ENCODE measurements at places on chromosomes 2 and 18. TPM values are rescaled to one million over a fixed set of nuclear protein-coding genes. Genes with fewer than 3 reads are reported as not detected.
A peak's percentile ranks its signal among the peaks of the same experiment; 100 is the strongest.

GRCh38 chr2:55102056-55102812, 52.0 kb upstream of the RTN4 start:
- no peak for DNase-seq

DNA sequence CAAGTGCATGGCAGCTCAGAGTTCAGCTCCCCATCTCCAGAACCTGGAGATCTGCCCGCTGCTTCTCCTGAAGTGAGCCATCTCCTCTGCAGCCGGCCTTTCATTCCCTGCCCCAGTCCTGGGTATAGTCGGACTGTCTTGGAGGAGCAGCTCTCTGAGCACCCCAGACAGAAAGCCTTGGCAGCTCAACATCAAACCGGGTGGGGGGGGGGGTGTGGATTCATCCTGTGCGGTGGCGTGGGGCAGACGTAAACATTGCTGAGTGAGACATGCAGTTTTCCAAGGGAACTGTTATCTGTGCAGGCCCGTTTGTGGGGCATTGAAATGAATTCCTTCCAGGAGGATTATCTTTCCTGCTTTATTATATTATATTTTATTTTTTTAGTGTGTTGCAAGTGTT, 125.9 kb upstream of the MYCN start:
- no peak for DNase-seq

- DNase-seq = peak; percentile 48
These were observed 423 bp upstream of the TTC27 start for GRCh38 chr2:32627441-32627813.

APOB gene
- total RNA-seq = 9.7 TPM

CCL20 gene
- total RNA-seq = not detected

- no peak for DNase-seq
These were observed 350.5 kb downstream of the ARL6IP6 start for GRCh38 chr2:153068915-153069314.

DNA sequence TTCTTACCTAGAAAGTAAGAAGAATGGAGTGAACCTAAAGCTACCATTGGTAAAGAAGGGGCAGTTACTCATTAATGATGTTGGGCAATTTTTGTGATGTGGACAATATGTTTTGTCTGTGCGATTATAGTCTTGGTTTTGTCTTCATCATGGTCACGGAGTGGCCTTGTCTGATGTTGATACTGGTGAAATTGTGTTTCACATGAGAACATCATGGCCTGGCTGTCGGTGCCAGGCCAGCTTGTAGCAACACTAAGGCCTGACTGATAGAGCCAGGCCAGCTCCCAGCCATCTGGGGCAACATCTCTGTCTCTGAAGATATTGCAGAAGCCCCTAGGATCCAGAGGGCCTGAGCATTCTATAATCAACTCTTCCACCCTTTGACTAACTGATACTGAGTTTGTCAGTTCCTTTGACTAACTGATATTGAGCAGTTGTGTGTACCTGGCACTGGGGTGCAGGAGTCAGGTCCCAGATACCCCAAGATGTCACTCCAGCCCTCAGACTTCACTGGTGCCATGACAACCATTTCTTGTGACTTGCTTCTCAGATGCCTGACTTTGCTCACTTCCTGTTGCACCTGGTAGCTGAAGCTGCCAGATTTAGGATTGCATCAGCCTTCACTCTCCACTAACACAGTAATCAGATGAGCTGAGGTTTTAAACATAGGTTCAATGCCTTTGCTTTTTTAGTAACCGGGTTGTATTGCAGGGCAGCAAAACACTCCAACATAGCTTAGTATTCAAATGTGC, 62.5 kb downstream of the RPIA start:
- no peak for DNase-seq

Measured in left ventricle myocardium superior (tissue), 1 donor.